Glomerular endothelial cell (primary cell): ENCODE measurements at places on chromosomes 11 and 22.

- DNase-seq: no peak
Observed at GRCh38 chr11:73539506-73540084, 58.3 kb downstream of the FAM168A start.

DNA sequence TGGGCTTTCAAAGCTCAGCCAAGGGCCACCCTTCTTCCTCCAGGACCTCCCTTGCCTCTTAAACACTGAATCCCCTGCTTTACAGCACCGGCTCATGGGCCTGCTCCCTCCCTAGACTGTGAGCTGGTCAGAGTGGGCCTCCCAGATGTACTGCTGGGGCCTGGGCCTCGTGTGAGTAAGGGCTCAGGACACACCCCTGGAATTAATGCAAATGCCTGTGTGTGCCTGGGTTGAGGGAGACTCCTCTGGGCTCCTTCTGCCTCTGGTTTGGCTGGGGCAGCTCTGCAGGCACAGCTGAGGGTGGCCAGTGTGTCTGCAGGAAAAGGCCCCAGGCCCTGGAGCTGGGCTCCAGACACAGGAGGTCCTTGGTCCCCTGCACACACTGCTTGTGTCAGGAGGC is 24.2 kb downstream of the ALX4 start:
- DNase-seq: no peak

- DNase-seq: no peak
Observed at GRCh38 chr11:61533401-61533800, 24.9 kb downstream of the LRRC10B start.

DNA sequence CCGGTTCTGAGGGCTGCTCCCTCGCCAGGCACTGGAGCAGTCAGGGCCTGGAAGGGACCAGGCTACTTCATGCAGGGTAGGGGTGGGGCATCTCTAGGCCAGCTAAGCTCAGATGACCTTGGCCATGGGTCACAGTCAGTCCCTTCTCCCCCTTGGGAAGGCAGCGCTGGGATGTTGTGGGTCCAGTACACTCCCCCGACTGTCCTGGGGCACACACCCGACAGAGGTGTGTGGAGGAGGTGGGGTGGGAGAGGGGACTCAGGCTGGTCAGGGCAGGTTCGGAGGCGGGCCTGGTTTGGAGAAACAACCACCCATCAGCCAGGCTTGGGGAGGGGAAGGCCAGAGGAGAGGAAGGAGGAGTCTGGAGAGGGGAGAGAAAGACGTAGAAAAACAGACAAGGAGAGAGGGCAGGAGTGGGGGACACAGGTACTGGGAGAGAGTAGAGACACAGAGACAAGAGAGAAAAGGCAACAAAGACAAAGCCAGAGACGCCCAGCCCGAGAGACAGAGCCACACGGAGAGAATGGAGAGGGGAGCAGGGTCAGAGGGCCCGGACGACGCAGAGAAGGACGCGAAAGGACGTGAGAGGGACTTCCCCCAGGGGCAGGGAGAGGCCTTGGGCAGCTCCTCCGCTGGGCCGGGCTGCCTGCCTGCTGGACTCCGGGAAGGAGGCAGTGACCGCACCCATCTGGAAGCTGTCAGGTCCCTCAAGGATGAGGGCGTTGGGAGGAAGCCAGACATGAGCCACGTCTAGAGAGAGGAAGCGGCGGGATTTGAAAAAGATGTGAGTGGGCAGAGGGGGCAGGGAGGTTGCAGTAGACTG is 30.6 kb upstream of the TSKU start:
- DNase-seq: no peak

- DNase-seq: no peak
Observed at GRCh38 chr22:20428496-20429253, 8.9 kb downstream of the SCARF2 start.

DNA sequence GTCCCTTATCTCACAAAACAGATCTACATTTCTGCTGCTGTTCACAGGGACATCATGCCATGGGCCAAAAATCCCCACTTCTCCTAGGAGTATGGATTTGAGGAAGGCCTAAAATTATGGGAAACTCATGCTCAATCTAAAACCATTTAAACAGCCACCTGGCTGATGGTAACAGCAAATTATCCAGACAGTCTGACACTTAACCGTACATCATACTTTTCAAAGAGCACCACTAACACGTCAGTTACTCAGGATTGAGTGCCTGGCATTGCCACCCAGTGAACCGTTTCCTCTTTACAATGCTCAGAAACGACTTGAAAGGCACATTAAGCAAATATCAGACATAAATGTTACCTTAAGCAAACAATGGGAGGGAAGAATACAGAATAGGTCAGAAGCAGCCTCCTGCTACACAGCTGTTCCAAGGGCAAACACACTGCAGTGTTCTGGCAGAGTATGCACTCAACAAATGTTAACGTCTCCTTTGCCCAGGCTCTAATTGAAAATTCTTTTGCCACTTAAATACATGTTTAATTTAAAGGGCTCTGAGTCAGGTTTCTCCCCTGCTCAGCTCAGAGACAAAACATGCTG is 18.8 kb upstream of the SLC36A4 start:
- no peak for DNase-seq

DNA sequence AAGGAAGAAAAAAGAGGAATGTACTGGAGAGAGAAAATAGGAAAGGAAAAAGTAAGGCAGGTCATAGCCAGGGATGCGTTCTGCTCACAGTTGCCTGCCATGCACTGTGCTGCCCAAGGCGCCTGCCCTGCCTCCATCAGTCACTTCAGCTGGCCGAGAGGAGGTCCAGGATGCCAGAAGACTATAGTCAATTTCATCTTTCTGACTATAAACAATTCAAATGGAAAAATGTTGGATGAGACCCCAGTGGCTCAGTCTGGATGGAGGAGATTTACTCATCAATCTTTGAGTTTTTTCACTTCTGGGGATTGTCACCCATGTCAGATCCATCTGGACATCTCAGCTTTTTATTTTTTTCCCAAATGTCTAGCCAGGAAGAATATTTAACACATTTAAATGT is 36.7 kb upstream of the CLMP start:
- no peak for DNase-seq

- no peak for DNase-seq
Observed at GRCh38 chr11:46834821-46835220, 11.3 kb downstream of the CKAP5 start.

GRCh38 chr11:95674657-95675358 is 114.8 kb downstream of the FAM76B start:
- DNase-seq: no peak

DNA sequence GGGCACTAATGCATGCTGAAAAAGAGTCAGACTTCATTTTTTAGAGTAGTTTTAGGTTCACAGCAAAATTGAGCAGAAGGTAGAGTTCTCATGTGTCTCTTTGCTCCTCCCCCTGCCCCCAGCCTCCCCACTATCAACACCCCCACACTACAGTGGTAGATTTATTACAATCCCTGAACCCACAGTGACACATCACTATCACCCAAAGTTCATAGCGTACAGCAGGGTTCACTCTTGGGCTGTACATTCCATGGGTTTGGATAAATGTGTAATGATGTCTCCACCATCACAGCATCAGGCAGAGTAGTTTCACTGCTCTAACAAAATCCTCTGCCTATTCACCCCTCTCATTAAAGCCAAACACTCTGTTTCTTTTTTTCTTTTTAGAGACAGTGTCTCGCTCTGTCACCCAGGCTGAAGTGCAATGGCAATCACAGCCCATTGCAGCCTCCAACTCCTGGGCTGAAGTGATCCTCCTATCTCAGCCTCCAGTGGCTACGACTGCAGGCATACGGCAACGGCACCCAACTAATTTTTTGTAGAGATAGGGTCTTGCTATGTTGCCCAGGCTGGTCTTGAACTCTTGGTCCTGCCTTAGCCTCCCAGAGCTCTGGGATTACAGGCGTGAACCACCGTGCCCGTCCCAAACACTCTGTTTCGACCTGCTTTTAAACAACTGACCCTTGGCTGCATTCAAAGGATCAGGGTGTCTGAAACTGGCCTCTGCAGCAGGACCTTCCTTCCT is 4.1 kb downstream of the BEST1 start:
- DNase-seq: no peak

- no peak for DNase-seq
Observed at GRCh38 chr11:65215441-65216076, 33.8 kb downstream of the CAPN1 start.

DNA sequence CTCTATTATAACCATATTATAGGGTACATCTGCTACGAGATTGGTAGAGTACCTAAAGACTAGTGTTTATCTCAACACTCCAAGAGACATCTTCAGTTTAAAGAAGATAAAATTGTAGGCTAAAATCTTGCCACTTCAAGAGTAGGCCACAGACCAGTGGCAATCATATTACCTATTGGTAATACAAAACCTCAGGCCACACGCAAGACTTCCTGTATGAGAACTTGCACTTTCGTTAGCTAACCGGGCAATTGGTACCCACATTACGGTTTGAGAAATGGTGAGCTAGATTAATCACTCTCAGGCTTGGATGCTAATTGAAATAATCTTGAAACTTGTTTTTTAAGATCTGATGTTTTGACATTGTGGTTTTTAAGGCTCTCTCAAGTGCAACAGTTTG is 772.7 kb downstream of the LRRC4C start:
- no peak for DNase-seq

DNA sequence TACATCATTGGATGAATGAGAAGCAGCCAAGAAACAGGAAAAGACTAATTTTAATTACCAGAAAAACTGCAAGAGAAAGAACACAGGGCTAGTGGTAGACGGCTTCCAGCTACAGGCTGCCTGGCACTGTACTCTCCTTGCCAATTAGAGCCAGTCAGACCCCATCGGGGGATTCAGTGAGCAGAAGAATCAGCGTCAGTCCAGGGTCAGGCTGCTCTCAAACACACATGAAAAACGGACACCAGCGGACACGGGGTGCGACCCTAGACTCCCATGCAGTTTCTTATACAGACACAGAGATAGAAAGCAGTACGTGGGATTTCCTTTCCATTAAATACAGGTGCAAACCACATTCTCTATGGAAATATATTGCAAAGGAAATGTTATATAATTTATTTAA is 1.1 kb upstream of the CNTN5 start:
- no peak for DNase-seq

- no peak for DNase-seq
Observed at GRCh38 chr22:23800297-23801237, 13.8 kb downstream of the SMARCB1 start.

- no peak for DNase-seq
Observed at GRCh38 chr11:36945384-36945783, 347.3 kb upstream of the RAG2 start.

GRCh38 chr11:20589796-20590195 is 9.6 kb upstream of the SLC6A5 start:
- DNase-seq: no peak

GRCh38 chr22:40421941-40422340 is 51.5 kb downstream of the SGSM3 start:
- no peak for DNase-seq

- no peak for DNase-seq
Observed at GRCh38 chr11:2271077-2271326, 614 bp upstream of the ASCL2 start.

DNA sequence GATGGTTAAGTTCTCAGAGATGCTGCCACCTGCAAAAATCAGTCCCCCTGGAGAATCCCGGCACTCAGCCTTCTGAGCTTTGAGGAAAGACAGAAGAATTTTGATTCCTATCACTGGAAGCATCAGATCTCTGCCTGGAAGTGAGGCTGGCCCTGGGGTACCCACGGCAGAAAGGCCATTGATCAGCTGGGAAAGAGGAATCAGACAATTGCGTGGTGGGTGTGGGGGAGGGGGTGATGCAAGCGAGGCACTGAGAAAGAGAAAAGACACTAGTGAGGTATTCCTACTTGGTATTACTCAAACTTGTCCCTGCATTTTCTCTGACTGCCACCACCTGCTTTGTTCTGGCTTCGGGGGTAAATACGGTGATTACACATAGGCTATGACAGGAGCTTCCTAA is 96.1 kb downstream of the FEZ1 start:
- DNase-seq: no peak

DNA sequence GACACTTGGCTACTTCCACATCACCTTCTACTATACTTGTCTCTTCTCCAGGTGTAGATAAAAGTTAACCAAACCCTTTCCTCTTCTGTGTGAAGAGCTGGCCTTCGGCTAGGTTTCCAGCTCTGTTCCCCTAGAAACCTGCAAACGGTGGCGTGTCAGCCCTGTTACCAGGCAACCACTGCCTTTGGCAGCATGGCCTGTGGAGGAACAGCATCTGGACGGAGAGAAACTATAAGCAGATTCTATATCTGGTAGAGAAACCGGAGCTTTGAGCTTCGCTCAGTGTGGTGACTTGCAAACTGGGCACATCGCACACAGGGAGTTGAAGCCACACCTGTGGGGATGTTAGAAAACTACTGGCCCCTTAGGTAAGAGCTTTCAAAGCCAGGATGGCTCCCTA is 35.9 kb downstream of the ARAP1 start:
- DNase-seq: no peak

DNA sequence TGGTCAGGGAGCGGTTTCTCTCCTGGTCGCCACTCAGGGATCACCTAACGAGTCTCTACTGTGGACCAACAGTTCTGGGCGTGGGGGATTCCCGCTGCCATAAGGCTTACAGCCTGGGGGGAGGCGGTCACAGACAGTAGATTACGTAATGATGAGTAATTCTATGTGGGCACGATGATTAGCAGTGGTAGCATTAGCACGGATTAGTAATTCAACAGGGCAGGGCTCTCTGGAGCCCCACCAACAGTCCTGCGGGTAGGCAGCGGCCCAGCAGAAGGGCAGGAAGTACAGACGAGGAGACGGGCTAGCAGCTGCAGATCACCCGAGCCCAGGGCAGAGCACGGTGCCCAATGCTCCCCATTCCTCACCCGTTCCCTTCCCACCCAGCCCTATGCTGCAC is 3.6 kb downstream of the SHISAL1 start:
- no peak for DNase-seq

GRCh38 chr11:32526760-32527159 is 56.9 kb upstream of the EIF3M start:
- no peak for DNase-seq

GRCh38 chr11:11865449-11865848 is 23.7 kb downstream of the USP47 start:
- no peak for DNase-seq

DNA sequence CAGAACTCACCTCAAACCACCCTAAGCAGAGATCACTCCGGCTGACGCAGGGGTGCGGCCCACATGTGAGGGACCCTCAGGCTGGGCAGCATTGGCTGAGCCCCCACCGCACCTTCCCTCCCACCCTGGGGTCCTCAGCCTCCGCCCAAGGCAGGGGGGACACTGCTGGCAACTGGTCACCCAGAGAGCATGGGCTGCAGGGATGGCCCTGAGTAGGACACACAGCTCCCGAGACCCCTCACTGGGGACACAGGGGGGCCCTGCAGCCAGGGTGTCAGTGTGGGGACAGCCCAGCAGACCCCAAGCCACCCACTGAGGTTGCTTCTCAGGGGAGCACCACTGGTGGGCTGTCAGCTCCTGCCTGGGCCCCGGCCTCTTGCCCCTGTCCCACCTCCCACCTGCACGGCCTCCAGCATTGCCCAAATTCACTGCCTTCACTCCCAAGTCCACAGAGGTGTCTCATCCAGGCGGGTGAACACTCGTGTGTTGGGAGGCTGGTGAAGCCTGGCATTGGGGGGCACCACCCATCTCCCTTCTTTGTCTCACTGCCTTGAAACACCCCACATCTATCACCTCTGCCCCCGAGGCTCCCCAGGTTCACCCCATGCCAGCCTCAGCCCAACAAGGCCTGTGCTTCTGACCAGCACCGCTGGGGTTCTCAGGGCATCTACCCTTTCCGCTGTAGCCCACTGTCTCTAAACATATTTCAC is 4.7 kb downstream of the C11orf21 start:
- no peak for DNase-seq
